NK-92 treated with Interleukin-12 subunit alpha and Interleukin-12 subunit beta, amount 100 ng/mL, for 24 hours (cell line): ENCODE measurements at places on chromosomes 5 and 9.

DNA sequence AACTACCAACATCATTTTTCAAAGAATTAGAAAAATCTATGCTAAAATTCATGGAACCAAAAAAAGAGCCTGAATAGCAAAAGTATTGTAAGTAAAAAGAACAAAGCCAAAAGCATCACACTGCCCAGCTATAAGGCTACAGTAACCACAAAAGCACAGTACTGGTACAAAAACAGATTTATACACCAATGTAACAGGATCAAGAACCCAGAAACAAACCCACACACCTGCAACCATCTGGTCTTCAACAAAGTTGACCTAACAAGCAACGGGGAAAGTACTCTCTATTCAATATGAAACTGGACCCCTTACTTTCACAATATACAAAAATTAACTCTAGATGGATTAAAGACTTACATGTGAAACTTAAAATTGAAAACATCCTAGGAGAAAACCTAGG lies 94.2 kb upstream of the TARS1 start:
- no peak for DNase-seq

- no peak for DNase-seq
Measured at GRCh38 chr9:83965350-83966208, 14.4 kb downstream of the HNRNPK start.

DNA sequence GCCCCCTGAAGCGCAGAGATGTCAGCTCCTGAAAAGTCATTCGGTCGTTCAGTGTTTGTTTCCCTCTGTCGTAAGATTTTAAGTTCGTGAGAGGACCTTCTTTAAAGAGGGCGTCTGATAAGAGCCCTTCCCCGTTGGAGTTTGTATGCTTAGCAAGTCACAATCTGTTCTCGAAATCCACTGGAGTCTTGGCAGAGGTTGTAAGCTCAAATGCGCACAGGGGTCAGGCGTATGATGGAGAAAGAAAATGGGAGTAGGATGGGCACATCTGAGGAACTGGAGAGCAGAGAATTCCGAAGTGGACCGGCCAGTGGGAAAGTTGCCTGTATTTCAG lies 710 bp downstream of the HSD17B4 start:
- DNase-seq, result no peak

DNA sequence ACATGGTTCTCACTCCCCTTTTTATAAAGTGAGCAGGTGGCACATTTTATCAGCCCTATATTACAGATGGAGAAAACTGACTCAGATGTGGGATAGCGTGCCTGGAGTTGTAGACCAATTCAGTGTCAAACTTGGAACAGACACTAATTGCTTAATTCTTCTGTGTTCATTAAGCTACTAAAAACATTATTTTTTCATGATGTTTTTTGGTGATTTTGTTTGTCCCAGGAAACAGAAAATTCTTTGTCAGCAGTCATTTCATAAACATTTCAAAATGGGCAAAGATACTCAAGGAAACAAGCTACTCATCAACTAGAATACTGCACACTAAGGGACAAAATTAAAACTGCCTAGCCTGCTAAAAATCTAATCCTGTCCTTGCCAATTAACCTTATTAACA lies 2.2 kb downstream of the ABHD17B start:
- DNase-seq, result no peak

DNA sequence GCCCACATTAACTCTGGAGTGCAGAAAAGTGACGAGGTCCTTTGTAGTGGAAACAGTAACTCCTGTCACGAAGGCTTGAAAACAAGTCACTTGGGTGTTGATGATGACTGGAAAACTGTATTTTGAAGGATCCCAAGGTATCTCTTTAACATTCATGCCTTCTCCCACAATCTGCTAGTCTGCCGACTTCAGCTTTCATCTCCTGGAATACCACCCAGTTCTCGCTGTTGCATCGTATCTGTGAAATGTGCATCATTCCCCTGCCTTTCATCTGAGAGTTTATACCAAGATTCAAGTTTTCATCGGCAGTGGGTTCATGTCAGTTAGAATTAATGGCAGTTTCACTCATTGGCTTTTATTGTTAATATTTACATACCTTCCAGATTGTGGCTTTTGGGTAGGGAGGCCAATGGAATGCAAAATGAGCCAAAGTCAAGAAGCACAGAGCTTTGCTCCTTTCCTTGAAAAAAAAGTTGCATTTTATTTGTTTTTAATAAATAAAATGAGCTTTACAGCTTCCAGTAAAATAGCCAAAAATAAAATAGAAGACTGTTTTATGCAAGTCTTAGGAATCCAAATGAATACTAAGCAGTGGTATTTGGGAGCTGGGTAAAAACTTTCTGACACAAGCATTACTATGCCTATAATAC lies 575.2 kb upstream of the WWC1 start:
- no peak for DNase-seq

DNA sequence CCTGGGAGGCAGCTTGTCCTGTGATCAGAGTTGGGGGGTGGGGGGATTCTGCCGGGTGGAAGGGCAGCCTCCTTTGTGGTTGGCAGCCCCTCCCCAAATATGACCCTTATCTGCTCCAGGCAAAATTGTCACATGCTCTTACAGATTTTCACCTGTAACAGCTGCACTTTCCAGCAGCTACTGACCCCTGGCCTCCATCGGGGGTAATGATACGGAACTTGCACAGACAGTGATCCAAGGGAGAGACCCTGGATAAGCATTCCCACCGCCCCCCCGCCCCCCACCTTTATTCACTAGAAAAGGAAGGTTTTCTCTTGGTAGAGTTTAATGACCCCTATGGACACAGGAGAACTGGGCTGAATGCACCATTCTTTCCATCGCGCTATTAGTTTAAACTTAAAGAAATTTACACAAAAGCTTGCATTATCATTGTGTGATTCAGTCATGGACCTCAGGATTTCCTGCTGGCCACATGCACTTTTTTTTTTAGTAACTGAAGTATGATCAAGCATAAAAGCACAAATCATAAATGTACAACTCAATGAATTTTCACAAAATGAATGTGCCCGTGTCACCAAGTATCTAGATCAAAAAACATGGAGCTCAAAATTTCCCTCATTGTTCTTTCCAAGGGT lies 10.7 kb upstream of the ZBTB34 start:
- DNase-seq, result no peak

DNA sequence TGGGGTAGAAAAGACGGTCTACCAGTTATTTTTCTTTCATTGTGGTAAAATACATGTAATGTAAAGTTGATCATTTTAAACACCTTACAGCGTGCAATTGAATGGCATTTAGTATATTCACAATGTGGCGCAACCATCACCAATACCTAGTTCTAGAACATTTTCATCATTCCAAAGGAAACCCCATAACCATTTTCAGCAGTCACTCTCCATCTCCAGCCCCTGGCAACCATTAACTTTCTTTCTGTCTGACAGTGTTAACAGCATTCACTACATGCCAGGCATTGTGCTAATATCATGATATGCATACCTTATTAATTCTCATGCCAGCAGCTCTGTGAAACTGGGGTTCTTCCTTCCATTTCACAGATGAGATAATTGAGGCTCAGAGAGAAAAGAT lies 32.0 kb downstream of the PTGS1 start:
- no peak for DNase-seq

DNA sequence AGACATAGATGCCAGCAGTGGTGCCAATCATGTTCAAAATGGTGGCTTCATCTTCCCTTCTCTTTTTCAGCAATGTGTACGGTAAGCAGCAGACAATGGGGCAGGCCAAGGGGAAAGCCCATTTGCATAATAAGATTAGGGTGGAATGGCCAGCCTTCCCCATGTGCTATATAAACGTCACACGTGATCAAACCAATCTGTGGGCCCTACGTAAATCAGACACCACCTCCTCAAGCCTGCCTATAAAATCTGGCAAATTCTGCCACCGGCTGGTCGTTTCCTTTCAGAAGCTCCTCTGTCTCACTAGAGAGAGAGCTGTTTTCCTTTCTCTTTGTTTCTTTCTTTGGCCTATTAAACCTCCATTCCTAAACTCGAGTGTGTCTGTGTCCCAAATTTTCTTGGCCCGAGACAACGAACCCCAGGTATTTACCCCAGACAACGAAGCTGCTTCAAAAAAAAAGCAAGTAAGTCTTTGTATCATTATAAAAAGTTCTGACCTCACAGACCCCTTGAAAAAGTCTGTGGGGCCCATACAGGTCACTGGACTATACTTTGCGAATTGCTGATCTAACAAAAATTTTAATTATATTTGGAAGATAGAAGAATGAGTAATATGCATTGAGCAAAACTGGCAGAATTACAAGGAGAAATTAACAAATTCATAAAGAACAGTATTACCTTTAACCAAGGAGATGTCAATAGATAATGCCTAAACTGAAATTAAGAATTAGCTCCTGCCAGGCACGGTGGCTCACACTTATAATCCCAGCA lies 15.2 kb downstream of the ZBTB5 start:
- DNase-seq, result no peak

DNA sequence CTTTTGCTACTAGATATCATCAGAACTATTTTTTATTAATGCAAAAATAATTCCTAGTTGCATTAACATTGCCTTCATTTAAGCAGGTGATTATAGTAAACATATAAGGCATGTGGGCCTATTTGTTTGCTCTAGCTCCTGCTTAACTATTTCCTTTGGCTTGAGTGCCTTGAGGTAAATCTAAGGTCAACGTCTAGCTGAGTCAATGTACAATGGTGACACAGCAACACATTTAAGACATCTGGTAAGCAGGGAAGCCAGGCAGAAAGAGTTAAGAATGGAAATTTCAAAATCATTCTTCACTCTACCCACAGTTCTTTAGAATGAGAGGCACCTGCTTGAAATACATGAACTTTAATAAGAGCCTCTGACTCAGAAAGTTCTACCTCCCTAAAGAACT lies 111.9 kb upstream of the FST start:
- DNase-seq, result no peak
